Amniotic stem cell (primary cell): ENCODE measurements at places on chromosomes 16 and 17.

DNA sequence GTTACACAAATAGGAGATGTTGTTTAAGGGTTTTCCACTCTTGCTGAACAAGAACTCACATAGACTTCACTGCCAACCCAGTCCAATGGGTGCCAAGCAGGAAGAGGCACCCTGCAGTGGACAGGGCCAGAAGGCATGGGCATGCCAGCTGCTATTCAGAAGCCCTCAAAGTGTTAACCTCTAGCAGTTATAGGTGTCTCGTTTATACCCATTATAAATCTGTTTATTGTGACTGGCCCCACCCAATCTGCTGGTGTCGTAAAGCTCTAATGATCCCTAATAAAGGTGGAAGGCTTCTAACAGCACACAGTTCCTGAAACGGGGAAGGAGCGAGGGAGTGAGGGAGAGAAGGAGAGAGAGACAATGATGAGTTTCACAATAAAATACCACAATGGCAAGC, 23.9 kb downstream of the HNF1B start:
- DNase-seq = no peak

DNA sequence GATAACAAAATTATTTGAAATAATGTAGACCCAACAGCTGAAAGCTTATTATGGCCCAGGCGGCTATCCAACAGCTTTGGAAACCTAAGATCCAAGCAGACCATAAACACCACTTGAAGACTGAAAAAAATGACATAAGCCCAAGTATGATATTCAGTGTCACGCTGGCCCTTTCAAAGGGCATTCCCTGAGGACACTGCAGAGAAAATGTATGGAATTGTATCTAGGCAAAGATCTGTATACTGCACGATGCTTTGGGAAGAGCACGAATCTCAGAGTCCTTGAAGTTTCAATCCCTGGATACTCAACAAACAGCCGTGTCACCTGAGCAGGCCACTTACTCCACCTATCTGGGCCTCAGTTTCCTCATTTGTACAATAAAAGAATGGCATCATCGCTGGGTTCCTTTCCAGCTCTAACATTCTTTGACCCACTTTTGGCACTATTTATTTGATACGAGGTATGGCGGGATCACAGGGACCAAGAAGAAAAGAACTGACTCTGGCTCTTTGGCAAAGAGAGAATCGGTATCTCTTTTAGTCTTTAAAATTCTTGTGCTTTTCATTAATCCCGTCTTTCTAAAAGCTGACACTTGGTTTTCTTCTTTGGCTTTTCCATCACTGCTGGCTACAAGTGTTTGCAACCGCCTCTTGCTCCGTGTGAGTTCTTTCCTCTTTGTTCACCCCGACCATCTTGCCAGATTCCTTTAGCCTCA, 1.2 kb downstream of the STAT5B start:
- DNase-seq = no peak

GRCh38 chr16:67021321-67021720, 7.6 kb upstream of the CBFB start:
- DNase-seq = no peak

- DNase-seq = no peak
Observed at GRCh38 chr17:39757931-39758873, 20.5 kb downstream of the GRB7 start.

DNA sequence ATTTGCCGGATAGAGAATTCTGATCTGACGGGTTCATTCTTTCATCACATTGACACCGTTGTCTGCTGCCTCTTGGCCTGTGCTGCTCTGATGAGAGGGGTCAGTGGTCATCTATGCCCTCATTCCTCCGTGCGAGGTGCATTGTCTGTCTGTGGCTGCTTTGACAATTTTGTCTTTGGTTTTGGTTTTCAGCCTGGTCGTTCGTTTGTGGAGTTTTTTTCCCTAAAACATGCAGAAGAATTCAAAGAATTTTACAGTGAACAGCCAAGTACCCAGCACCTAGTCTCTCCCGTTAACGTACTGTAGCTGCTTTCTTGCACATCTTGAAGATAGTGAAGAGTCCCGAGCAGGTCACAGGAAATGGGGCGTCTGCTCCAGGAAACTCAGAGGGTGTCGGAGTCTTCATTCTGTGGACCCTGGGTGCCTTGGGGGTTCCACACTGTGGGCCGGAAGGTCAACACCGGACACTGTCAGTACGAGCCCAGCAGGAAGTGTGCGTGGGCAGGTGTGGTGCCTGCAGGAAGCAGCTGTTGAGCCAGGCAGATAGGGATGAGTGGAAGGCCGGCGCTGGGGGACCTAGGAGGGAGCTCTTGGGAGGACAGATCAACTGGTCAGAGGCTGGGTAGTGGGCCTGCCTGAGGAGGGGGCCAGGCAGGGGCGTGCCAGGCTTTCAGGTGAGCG, 28.2 kb downstream of the CRAMP1 start:
- no peak for DNase-seq

- DNase-seq = no peak
Observed at GRCh38 chr17:35765086-35765710, 4.5 kb downstream of the C17orf50 start.

- DNase-seq = no peak
Observed at GRCh38 chr16:70808371-70808770, 7.4 kb upstream of the VAC14 start.

DNA sequence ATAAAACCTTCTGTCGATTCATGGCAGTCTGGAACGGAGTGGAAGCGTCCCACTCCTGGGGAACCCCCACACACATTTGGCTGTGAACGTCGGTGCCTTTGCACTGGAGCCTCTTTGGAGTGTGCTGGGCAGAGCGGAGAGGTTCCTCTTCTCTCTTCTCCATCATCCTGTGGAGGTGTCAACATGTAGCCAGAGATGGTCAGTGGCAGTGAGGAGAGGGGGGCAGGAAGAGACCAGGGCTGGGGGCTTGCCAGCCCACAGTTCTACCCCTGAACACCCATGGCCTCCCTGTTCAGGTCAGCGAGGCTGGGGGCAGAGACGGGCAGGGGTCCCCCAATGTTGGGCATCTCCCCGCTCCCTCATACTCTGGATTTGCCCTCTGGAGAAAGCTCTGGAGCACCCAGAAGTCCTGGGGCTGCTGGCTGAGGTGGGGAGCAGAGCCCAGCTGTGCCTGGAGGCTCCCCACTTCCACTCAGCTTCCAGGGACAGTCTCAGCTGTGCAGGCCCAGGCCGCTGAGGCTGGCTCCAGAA, 223.7 kb downstream of the SEC14L1 start:
- DNase-seq = no peak

GRCh38 chr17:42441371-42442195, 17.1 kb upstream of the ATP6V0A1 start:
- DNase-seq = no peak

- no peak for DNase-seq
Observed at GRCh38 chr16:46949241-46949892, 24.1 kb downstream of the DNAJA2 start.

DNA sequence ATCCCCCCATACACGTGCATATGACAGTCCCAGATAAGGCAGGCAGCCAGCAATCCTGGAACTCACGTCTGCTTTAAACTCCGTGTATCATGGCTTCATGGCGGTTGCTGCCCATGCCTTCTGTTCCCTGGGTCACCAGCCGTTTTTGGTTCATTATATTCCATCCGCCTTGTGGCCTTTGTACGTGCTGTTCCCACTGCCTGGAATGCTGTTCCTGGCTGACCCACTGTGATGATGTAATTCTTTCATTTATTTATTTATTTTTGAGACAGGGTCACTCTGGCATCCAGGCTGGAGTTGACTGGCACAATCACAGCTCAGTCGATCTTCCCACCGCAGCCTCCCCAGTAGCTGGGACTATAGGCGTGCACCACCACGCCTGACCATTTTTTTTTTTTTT, 136.7 kb upstream of the GSE1 start:
- DNase-seq = no peak

GRCh38 chr16:90023078-90023447, 3.8 kb upstream of the DBNDD1 start:
- no peak for DNase-seq

- DNase-seq = no peak
Observed at GRCh38 chr17:78256707-78257591, 25.5 kb downstream of the TMEM235 start.

DNA sequence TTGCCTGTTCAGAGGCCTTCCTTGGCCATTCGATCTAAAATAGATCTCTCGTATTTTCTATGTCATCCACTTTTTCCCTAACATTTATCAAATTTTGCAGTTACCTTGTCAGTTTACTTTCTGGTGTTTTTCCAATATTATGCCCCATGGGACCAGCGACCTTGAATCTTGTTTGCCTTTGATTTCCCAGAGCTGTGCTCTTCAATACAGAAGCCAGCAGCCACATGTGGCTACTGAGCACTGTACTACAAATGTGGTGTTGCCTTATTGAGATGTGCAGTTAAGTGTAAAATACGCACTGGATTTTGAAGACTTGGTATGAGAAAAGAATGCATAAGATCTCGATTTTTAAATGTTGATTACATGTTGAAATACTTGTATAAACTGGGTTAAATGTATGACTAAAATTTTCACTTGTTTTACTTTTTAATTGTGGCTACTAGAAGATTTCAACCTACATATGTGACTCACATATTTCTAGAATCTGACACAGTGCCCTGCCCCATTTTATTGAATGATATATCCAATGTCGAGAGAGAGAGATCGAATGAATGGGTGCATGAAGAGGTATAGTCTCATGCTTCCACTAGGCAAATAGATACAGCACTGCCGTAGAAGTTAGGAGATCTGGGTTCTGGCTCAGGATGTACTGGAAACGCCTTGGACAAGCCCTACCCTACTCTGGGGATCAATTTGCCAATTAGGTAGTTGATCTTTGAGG, 824 bp upstream of the PSME3 start:
- DNase-seq = no peak

DNA sequence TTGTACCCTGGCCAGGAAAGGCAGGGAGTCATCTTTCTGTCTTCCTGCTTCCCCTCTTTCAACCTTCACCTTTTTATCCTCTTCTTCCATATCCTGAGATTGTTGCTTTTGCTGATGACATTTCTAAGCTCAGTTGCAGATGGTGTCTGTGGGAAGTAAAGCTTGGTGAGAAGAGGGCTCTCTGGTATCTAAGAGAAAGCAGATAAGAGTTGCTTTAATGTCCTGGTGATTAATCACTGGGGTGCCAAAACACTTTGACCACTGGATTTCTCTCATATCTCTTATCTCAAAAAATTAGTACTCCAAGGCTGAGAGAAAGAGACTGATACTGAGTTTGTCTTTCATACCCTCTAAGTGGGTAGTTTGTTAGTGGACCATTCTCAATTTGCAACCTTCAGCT, 71.3 kb downstream of the NEUROD2 start:
- DNase-seq = no peak

DNA sequence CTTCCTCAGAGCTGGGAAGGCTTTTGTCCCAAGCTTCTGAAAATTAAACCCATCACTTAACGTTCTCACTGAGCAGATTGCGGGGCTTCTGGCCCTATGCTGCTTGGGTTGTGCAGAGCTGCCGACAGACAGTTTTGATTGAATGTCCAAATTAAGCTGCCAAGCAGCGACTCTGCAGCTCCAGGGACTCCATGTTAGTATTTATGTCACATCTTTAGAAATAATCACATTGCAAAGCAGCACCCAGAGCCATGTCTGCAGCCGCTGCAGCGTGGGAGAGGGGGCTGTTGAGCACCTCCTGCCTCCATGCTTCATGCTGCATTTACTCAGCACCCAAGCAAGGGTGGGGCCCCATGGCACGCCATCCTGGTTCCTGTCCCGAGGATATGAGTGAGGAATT, 178.2 kb upstream of the CACNG3 start:
- no peak for DNase-seq

- DNase-seq = no peak
Observed at GRCh38 chr16:54462151-54462651, 175.6 kb upstream of the IRX3 start.

GRCh38 chr16:78147911-78148401, 48.5 kb downstream of the WWOX start:
- DNase-seq = no peak

- no peak for DNase-seq
Observed at GRCh38 chr16:32116080-32116479, 137.0 kb upstream of the TP53TG3D start.

DNA sequence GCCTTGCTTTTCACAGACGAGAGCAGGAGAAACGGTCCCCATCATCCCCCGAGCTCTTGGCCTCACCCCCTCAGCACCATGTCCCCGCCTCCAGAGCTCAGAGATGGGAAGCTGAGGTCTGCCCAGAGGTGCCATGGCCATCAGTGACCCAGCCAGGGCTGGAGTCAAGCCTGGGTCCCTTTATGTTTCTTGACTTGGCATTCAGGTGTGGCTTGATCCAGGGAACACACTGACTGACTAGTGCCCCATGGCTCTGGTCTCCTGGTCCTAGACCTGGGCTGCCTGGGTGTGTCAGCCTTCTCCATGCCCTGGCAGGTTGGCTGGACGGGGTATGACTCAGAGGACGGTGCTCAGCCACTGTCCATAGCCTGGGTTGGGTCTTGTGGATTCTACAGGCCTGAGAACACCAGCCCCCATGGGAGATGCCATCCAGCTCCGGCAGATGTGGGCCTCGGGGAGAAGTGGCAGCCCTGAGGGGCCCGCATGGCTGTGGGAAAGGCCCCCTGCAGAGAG, 54.2 kb downstream of the ZFPM1 start:
- no peak for DNase-seq

GRCh38 chr16:59013930-59014329, 279.8 kb upstream of the GOT2 start:
- no peak for DNase-seq

- DNase-seq = no peak
Observed at GRCh38 chr17:326010-326621, 26.5 kb downstream of the RPH3AL start.

GRCh38 chr17:80927791-80928216, 63.8 kb upstream of the CHMP6 start:
- no peak for DNase-seq

- no peak for DNase-seq
Observed at GRCh38 chr16:75301804-75302203, 50.4 kb upstream of the BCAR1 start.

GRCh38 chr17:21278450-21279197, 5.9 kb upstream of the MAP2K3 start:
- no peak for DNase-seq

DNA sequence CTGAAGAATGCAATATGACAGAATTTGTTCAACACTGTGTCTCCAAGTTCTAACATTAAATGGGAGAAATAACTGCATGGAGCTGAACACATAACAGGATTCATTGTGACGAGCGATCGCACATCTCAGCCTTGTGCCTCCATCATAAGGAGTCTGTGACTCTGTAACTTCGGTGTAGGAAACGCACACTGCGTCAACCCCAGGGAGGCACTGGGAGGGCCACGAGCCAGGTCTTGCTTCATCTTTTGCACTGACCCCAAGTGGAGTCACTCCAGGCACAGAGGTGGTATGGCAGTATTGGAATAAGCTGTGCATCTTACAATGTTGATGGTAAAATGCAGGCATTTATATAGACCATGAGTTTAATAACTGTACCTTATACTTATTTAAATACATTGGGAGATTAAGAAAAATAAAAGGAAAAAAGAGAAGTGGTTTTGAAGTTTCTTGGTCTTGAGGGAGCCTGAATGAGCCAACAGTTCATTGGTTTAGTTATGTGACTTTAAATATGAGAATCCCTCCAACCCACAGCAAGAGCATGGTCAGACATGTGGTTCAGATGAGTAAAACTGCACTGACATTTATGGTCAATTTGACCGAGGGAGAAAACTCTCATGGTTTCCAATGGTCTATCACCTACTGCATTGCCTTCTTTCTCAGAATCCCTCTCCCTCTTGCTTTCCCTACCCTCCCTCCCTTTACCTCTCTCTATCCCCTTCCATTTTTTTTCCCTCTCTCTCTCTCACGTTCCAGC, 5.7 kb upstream of the PMP22 start:
- DNase-seq = no peak

GRCh38 chr17:40093005-40093579, 7.3 kb downstream of the NR1D1 start:
- DNase-seq = no peak
